Frontal cortex (tissue), 4 donors: ENCODE measurements at places on chromosomes 1 and 21.

GRCh38 chr1:15489052-15489736 lies 13.3 kb downstream of the CELA2B start:
- no peak for DNase-seq

- no peak for DNase-seq
Measured at GRCh38 chr1:118321840-118322239, 136.8 kb upstream of the SPAG17 start.

DNA sequence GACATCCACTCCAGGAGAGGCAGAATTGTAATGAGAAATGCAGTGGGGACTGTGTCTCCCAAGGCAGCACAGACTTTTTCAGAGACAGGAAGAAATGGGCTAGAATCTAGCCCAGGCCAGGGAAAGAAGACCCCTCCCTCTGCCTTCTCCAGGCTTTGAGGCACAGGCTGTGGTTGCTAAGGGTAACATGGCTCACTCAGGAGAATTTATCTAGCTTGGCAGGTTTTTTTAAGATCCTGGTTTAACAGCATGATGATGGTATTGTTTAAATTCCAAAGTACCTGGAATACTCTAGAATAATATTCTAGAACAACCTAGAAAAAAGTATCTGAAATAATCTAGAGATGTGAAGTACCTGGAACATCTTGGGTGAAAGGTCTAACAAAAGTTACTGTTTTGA lies 125.6 kb downstream of the URB2 start:
- DNase-seq: no peak

DNA sequence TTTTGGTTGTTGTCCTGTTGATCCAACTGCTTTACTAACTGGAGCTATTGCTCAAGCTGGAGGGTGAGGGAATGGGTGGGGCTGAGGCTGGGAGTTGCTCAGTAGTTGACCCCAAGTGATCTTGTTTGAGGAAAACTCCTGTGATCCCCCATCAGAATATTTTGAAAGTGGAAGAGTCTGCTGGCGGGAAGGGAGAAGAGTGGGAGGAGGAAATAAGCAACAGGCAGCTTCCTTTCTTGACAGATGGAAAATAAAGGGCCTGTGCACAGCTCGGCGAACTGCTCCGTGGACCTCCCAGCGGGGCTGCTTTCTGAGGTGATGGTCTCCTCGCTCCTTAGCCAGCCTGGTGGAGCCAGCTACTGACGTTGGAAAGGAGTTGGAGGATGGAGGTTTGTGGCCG lies 199.1 kb upstream of the LMO4 start:
- DNase-seq: no peak

- no peak for DNase-seq
Measured at GRCh38 chr1:19529664-19530063, 44.3 kb upstream of the CAPZB start.

DNA sequence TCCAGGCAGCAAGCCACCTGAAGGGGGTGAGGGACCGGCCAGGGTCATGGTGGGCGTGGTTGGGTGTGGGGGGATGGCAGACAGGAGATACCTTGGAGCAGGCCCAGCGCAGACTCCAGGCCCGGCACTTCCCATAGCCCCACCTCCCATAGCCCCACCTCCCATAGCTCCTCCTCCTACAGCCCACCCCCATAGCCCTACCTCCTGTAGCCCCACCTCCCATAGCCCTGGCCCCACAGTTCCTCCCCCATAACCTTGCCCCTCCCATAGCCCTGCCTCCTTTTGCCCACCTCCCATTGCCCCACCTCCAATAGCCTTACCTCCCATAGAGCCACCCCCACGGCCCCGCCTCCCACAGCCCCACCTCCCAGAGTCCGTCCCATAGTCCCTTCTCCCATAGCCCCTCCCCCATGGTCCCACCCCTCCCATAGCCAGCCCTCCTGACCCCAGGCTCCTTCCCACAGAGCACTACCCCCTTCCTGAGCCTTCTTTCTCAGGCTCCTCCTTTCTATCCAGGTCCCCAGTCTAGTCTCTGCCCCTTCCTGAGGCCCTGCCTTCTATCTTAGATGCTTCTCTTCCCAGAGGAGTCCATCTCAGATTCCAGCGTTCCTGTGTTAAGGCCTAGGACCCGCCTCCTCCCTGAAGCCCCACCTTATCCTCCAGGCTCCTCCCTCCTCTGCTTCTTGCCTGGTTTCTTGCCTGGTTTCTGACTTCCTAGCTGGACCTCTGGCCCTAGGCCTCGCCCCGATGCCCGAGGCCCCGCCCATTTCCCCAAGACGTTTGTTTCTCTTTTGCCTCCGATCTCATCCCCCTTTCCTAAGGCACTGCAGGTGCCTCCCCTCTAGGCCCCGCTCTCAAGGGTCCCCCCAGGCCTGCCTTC lies 46.8 kb downstream of the PTPRU start:
- DNase-seq: no peak

DNA sequence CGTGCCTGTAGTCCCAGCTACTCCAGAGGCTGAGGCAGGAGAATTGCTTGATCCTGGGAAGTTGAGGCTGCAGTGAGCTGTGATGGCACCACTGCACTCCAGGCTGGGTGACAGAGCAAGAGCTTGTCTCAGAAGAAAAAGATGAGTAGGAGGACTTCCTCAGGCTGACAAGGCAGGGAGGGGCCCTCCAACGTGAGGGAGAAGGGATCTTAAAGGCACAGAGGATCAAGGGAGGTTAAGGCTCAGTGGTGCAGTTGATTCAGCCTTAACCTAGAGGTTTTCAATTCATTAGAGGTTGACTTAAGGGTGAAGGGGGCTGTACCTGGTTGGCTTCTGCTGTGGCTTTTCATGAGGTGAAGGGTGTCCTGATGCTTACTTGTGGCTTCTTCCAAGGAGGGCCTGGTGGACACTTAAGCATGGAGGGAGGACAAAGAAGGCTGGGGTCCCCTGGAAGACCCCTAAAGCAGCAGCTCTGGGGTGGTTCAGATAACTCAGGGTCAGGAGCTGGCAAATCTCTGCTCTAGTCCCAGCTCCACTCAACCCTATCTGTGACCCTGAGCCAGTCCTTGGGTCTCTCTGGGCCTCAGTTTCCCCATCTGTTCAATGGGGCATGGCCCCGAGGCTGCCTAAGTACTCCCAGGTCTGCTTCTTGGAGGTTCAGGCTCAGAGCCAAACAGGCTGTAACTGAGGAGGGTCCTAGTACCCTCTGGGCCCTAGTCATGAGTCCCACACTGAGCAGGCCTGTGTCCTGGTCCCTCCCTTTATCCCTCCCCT lies 6.3 kb downstream of the EXTL1 start:
- DNase-seq: no peak

- no peak for DNase-seq
Measured at GRCh38 chr1:109243860-109244552, 5.3 kb upstream of the CELSR2 start.

DNA sequence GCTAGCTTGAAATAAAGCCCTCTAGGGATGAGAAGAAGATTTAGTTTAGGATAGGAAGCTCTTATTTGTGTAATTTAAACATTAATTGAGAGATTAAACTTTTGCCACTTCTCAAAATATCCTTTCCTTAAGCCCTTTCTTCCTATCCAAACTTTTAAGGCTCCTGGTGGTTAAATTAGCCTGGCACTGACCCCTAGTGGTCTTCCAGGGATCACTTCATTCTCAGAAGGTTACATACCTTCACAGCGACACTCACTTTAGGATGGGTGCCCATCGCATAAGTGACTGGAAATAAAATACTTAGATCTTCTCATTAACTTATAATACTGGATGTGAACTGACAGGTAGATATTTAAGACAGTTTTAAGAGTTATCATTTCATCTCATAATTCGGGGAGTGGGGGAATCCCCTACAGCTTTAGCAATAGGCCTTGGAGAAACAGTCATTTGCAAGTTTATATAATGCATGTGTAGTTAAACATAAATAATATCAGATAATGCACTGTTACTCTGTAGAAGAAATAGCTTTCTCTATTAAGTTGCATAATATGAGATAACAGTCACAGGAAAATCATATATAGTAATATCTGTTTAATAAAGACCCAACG lies 7.4 kb downstream of the LHX9 start:
- no peak for DNase-seq

GRCh38 chr1:97201641-97202040 lies 480.1 kb downstream of the PTBP2 start:
- DNase-seq: no peak

- DNase-seq: no peak
Measured at GRCh38 chr1:214329470-214330220, 48.7 kb downstream of the SMYD2 start.

GRCh38 chr1:82401116-82401515 lies 600.4 kb downstream of the ADGRL2 start:
- no peak for DNase-seq

DNA sequence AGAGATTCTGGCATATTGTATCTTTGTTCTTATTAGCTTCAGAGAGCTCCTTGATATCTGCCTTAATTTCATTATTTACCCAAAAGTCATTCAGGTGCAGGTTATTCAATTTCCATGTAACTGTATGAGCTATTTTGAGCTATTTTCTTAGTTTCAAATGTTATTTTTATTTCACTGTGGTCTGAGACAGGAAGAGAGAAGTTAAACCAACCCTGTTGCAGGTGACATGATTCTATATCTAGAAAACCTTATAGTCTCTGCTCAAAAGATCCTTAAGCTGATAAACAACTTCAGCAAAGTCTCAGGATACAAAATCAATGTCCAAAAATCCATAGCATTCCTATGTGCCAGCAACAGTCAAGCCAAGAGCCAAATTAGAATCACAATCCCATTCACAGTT lies 1644.0 kb upstream of the B3GALT2 start:
- no peak for DNase-seq

GRCh38 chr21:37136261-37136660 lies 63.2 kb downstream of the TTC3 start:
- DNase-seq: no peak

DNA sequence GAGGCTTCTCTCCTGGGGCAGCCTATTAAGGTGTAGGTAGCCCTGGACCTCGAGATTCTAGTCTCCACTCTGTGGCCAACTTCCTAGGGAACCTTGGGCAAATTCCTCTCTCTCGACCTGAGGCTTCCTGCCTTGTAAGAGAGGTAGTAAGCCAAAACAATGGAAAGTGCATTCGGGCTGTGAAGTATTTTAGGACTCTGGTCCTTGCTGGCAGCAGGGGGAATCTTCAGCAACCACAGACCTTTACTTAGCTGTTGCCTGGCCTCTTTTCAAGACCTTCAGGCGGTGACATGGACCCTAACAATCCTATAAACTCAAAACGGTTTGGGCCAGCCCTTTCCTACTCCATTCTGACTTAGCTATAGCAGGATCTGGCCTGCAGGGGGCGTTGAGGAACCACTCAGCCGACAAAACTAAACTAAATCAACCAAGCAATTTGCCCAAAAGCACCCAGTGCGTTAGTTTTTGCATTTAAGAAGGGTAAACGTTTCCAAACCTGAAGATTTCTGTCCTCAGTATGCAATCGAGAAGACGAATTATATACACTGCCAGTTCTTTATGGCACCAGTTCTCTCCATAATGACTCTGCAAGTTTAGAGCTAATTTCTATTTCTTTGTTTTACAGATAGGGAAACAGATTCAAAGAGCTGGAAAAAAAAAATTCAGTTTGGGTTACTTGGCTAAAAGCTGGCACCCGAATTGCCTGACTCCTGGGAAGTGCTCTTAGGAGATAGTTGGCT lies 10.9 kb upstream of the SESN2 start:
- peak; percentile 60 for DNase-seq

DNA sequence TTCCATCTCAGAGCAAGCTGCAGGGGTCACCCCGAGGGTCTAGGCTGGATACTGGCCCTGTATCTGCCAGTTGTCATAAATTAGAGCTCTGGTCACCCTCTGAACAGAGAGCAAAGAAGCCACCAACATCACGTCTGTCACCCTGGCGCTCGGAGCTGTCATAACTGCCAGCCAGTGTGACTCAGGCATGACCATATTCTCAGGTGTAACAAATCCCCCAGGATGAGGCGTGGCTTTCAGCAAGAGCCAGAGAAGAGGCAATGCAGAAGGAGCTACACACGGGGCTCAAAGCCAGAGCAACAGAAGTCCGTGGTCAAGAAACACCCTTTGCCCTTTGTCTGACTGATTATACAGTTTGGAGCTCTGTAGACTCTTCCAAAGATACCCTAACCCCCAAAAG lies 40.0 kb downstream of the PRAMEF20 start:
- DNase-seq: no peak

- DNase-seq: no peak
Measured at GRCh38 chr1:104973516-104973915, 1223.8 kb downstream of the AMY1C start.

- DNase-seq: no peak
Measured at GRCh38 chr21:25273959-25274358, 333.3 kb downstream of the MRPL39 start.

DNA sequence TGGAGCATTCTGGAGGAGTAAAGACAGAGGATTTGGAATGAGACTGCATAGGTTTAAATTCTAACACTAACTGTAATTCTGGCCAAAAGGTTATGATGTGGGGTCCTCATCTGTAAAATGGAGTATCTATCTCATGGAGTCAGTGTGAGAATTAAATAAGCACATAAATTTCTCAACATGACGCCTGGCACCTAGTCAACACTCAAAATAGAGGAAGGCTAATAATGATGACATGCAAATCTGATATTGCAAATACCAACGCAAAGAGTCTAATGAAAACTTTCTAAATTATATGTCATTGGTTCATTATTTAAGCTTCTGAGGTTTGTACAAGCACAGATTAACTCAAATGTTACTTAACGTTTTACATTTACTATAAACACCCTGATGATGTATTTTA lies 29.6 kb downstream of the APP start:
- DNase-seq: no peak

- DNase-seq: no peak
Measured at GRCh38 chr1:154527192-154527591, 25.0 kb upstream of the SHE start.

DNA sequence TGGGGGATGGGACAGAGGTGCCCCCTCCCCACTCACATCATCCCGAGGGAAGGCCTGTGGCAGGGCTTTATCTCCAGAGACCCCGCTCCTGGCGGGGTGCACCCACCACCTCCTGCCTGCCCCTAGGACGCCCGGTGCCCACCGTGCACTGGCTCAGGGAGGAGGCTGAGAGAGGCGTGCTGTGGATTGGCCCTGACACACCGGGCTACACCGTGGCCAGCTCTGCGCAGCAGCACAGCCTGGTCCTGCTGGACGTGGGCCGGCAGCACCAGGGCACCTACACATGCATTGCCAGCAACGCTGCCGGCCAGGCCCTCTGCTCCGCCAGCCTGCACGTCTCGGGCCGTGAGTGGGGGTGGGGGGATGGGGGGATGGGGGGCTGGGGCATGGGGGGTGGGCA lies 71.7 kb downstream of the TRIM11 start:
- no peak for DNase-seq

DNA sequence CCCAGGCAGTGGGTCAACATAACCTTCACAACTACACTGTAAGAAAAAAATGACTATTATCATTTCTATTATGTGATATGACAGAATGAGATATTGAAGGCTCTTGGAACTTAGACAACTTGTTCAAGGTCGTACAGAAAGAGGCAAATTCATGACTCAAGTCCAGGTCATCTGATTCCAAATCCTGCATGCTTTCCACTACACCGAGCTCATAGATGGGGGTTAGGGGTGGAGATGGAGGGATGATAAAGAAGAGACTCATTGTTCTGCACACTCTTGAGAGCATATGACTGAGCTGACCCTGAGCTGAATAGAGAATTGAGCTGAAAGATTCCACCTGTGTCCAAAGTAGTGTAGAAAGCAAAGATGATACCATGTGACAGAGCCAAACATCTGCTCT lies 2.8 kb downstream of the FCRL6 start:
- DNase-seq: no peak

GRCh38 chr1:79044974-79045650 lies 38.6 kb upstream of the ADGRL4 start:
- DNase-seq: no peak

- no peak for DNase-seq
Measured at GRCh38 chr1:10569531-10569930, 94.8 kb downstream of the PEX14 start.

GRCh38 chr1:225613006-225613405 lies 39.9 kb downstream of the ENAH start:
- DNase-seq: no peak

- no peak for DNase-seq
Measured at GRCh38 chr1:25450891-25451290, 20.2 kb downstream of the MACO1 start.
